ENCODE measurements at places on chromosomes 13 and 19. TPM values are rescaled to one million over a fixed set of nuclear protein-coding genes. Genes with fewer than 3 reads are reported as not detected.

GRCh38 chr13:74871369-74872070 lies 610.4 kb downstream of the TBC1D4 start:
- no peak for DNase-seq

- no peak for DNase-seq
These were observed 11.3 kb upstream of the ZBTB7A start for GRCh38 chr19:4077800-4078684.

CEACAM1 gene
- total RNA-seq, result 0.46 TPM

ZNF534 gene
- total RNA-seq, result not detected

OR7D2 gene
- not detected for total RNA-seq

NLRP7 gene
- total RNA-seq, result not detected

- DNase-seq, result no peak
These were observed 6.0 kb upstream of the PRR19 start for GRCh38 chr19:42295831-42296525.

- peak; percentile 51 for DNase-seq
These were observed 30.3 kb downstream of the CRYL1 start for GRCh38 chr13:20495087-20496023.

DLEU7 gene
- not detected for total RNA-seq

- no peak for DNase-seq
These were observed at the start of gene SYDE1 for GRCh38 chr19:15107061-15108010. Gene SYDE1, plus strand, starts transcription at chr19:15107401. Its CDS starts 33 bp downstream, at chr19:15107434.

PROZ gene
- total RNA-seq, result not detected

DNA sequence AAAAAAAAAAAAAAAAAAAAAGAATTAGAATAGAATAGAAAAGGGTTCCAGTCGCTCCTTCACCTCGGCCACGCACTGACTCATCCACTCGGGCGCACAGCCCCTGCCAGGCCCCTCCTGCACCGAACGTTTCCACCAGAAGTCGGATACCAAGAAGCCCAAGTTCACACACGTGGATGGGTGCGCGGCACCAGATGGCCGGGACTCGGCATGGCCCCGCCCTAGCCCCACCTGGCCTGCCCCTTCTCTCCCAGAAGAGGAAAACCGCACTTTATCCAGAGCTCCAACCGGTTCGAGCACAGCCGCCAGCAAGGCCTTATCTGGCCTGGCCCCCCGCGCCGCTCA lies 5.9 kb downstream of the PRR36 start:
- DNase-seq, result no peak

C19orf85 gene
- total RNA-seq, result not detected

DNA sequence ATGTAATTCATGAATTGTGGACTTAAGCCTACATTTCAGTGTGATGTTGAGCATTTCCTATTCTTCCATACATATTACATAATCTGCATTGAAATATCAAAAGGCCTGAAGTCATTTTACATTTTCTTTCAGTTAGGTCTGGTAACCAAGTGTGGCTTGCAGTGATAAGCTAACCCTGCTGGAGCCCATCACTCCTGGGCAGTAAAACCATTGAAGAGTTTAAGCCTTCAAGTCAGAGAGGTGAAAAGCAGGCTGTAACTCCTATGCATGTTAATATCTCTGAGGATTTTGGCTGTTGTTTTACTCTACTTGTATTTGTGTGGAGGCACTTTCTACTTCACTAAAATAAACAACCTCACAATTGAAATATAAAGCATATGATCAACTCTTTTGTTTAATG lies 248.8 kb downstream of the SLITRK5 start:
- no peak for DNase-seq

DNA sequence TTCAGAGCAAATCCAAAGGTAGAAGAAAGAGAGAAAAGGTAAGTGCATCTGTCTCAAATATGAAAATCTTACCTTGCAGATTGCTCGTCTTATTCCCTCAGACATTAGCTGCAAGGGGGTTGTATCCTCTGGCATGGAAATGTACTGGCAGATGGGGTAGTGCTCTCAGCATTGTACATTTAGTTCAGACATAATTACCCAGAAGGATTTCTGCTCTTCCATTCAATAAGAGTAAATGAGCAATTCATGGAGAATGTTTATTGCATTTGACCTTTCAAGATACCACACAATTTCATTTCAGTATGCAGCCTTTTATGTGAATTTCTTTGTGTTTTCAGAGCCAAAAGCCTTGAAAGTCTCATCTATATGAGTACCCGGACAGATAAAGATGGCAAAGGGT lies 63.8 kb downstream of the SCEL start:
- DNase-seq, result no peak

DNA sequence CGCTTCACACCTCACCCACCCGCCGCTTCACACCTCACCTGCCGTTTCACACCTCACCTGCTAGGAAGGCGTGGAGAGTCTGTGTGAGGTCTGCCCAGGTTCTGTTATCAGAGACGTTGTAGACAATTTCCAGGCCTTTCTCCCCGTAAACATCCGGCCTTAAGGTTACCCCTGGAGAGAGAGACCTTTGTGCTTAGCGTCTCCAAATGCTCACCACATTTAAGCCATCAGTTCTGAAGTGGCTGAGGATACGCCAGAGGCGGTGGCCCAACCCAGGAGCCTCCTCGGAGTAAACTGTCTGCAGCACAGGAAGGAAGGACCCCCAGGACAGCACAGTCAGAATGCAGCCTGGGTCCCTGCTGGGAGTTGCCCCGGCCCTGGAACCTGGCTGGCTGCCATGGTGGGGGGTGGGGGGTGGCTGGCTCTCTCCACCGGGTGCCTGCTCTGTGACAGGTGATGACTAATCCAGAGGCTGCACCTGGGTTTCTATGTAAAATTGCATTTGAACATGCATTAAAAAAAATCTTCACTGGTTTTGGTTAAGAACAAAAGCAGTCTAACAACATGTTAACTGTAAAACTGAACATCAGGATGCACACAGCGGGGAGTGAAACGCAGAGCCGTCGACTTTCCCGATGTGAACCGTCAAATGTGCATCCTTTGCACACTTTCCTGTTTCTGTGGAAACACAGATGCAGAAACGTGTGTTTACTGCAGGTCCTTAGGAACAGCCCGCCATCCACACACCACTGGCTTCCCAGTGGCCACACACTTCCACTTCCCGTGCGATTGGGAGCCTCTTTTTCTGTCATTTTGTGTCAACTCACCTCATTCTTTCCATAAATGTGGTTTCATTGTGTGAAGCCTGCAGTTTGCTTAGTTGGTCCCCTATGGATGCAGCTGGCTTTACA lies 4.5 kb downstream of the ATP4B start:
- no peak for DNase-seq

GNG7 gene
- 0.20 TPM for total RNA-seq

GRCh38 chr13:105463011-105463501 lies 1072.4 kb downstream of the EFNB2 start:
- peak; percentile 32 for DNase-seq

OR4F17 gene
- not detected for total RNA-seq

DNA sequence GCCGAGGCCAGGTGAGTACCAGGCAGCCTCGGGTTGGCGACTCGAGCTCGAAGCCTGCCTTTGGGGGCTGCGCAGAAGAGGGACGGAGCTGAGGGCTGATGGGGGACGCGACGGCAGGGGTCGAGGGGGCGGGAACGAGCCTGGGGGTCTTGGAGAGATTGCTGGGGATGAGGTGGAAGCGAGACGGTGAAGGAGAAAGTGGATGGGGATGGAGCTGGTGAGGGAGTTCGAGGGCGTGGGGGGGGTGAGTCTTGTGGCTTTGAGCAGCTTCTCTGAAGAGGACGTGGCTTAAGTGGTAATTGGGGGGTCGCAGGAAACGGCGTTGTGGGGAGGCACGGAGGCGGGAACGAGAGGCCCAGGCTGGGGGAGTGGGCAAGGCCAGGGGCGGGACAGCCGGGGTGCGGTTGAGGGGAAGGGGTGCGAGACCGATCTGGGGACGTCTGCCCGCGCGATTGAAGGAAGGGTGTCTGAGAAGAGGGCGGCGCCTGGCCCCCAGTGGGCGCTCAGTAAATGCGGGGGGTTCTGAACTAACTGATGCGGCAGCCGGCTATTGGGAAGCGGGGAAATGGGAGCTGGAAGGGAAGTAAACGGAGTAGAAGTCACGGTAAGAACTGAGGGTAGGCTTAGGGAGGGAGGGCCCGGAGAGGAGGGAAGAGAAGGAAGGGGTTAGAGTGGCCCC lies 426 bp downstream of the MYO9B start:
- DNase-seq, result no peak

DNA sequence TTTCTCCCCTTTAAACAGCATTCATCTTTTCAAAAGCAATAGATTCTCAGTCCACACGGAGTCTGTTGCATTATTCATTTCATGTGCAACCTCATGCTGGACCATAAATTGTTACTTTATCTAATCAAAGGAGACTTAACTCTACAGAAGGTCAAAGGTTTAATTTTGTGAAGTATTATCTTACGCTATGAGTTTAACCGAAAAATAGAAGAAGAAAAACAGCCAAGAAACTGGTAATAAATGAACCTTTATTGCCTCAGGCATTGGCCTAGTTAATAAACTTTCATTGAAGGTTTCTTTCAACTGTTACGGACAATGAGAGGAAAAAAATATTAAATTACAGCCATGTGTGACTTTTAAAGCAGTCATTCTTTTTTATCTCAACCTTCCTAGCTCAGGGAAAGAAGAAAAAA lies 223.6 kb downstream of the DACH1 start:
- no peak for DNase-seq

Data from pulmonary artery endothelial cell (primary cell).